ENCODE measurements at places on chromosomes 16 and 17. TPM values are rescaled to one million over a fixed set of nuclear protein-coding genes. Genes with fewer than 3 reads are reported as not detected.

SLC5A10 gene
- total RNA-seq: not detected

DNA sequence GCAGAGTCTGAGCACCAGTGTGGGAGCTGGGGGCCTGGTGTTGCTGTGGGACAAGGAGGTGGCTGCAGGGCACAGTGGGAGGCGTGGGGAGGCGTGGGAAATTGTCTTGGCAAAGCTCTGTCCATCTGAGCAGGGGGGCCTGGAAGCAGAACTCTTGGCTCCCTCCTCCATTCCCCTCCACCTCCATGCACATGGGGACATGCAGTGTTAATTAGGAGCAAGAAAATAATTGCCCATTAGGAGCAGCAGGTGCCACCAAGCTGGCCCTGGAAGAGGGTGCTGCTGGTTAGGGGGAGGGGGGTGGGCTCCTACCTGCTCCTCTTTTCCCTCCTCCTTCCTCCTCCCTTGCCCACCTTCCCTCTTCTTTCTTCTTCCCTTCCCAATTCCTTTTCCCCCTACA lies 4.5 kb downstream of the TTYH2 start:
- DNase-seq: no peak

DNA sequence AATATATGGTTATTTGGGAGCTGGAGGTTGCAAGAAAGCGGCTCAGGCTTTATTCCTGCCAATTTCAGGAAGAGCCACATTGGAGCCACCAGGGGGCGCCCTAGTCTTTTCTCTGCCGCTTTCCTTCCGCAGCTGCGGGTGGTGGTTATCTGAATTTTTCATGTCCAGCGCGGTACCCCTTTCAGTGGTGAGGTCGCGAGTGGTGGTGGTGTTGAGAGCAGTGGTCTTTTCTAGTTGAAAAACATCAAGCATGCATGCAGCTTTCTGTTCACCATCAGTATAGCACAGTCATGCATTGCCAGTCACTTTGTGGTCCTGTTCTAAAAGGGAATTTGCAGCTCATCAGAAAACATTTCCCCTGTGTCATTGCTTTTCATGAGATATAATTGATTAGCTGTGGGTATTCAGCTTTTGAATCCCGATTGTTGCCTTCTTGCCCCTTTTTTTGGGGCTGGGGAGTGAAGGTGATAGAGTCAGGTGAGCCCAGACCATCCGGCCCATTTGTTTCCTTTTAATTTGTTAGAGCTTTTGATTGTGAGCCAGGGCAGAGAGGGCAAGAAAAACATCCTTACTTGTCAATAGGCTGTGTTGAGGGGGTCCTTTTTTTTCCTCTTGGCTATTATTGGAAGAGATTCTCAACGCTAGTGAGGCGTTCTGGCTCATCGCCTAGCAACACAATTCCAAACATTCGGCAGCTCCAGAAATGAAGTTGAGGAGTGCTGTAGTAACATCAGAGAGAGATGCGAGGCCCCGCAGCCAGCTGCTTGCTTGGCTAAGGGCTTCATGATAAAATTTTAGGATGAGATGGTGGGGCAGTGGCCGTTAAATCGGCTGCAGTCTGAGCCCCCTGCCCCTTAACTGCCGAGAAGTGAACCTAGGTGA lies 119.0 kb downstream of the SNX29 start:
- peak; percentile 74 for DNase-seq

DNA sequence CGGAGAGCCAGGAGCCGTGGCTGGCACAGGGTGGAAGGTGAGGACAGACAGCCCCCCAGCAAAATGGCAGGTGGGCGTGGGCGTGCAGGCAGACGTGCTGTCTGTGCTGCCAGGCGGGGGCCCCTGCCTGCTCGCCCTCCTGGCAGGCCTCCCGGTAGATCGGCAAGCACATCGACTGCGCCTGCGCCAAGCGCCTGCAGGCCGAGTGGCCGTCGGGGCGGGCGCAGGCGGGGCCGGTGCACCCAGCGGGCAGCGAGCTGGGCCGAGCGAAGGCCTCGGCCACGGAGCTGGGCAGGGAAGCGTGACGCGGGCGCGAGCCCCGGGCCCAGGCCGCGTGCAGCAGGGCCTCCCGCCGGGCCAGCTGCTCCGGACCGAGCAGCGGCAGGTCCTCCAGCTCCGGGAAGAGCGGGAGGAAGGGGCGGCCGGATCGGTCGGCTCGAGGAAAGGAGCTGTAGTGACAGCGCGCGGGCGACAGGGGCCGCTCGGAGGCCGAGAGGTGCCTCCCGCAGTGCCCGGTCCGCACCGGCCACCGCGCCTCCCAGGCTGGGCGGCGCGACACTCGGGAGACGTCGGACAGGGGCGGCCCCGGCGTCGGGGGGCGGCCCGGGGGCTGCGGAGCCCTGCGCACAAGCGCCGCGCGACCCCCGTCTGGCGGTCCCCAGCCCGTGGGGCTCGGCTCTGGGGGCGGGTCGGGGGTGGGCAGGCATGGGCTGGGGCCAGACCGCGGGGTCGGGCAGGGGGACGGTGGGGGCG lies 16.9 kb downstream of the GRIN2C start:
- DNase-seq: no peak

DNA sequence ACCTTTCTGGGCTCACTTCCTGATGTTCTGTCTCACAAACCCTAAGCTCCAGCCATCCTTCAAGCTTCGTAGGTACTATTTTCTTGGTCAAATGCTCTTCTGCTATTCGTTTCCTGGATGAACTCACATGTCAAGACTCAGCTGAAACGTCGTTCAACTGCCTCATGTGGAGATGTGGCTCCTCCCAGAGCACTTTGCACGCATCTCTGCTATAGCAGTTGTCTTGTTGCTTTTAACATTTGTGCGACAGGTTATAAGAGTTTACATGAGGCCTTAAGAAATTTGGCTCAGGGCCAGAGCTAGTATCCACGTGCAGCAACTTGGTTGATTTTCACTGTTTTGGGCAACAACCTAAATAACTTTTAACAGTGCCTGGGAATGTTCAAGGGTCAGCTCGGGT lies 2.8 kb upstream of the KRT40 start:
- no peak for DNase-seq

- DNase-seq: no peak
Measured at GRCh38 chr16:53090591-53091411, 36.0 kb downstream of the CHD9 start.
